CD4-positive, CD25-positive, alpha-beta regulatory T cell (primary cell): ENCODE measurements at places on chromosomes 6 and 20. TPM values are rescaled to one million over a fixed set of nuclear protein-coding genes. Genes with fewer than 3 reads are reported as not detected.

GRCh38 chr6:146679386-146679785 lies 80.6 kb downstream of the ADGB start:
- no peak overlapping the region for H3K27ac ChIP-seq
- no peaks in the 10 kb centered on the region for H3K27me3 ChIP-seq
- no peaks in the 10 kb centered on the region for H3K36me3 ChIP-seq
- no peak overlapping the region for H3K4me3 ChIP-seq
- no peak for DNase-seq
- no peaks in the 10 kb centered on the region for H3K4me1 ChIP-seq

HTR1E gene
- polyA plus RNA-seq: not detected

DNA sequence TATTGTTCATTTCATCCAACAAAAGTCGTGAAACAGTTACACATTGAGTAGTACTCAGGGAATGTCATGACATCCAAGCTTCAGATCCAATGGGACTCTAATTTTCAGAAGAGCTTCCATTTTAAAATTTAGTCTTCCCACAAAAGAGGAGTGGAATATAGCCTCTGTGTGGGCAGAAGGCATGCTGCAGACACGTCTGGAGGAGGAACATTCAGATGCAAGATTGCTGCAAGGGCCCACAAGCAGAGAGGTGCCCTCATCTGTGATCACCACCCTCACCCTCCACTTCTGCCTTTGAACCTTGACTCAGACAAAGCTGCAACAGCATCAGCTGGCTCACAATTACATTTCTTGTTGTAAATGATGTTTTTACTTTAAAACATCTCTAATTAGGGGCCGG lies 29.9 kb downstream of the NRN1 start:
- no peak for DNase-seq
- H3K27ac ChIP-seq: no peak overlapping the region
- H3K27me3 ChIP-seq: no peaks in the 10 kb centered on the region
- no peaks in the 10 kb centered on the region for H3K4me1 ChIP-seq
- no peaks in the 10 kb centered on the region for H3K36me3 ChIP-seq

GRCh38 chr6:159676890-159677505 lies 16.0 kb downstream of the SOD2 start:
- H3K4me1 ChIP-seq: no peaks in the 10 kb centered on the region
- no peak overlapping the region for H3K27ac ChIP-seq
- H3K27me3 ChIP-seq: no peaks in the 10 kb centered on the region
- no peak overlapping the region for H3K4me3 ChIP-seq

DNA sequence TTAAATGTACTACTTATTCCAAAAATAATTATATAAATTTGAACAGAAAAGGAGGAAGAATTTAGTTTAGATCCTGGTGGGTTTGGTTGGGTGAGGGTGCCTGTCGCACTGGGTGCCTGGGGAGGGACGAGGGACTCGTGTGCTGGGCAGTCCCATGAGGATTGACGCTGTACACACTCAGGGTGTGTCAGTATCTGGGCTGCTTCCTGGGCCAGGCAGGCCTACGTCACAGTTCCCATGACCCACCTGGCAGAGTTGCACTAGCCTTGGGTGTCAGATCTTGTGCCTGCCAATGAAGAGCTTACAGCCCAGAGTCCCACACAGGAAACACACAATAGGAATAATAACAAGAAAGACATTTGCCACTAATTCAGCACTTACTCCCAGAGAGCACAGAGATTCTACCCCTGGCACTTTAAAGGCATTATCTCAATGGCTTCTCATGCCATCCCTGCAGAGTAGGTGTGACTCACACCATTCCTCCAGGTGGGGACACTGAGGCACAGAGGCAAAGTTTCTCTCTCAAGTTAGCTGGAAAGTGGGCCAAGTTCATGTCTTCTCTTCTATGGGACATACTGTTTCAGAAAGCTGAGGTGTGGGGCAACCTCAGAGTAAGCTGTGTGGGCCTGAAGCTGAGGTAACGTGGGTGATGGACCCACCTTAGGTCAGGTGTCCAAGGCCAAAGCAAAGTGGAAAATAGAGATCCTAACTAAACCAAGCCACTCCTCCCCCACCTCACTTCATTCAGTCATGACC lies 1.3 kb upstream of the SDCBP2 start:
- DNase-seq: peak; percentile 36
- no peak overlapping the region for H3K4me3 ChIP-seq
- no peaks in the 10 kb centered on the region for H3K27me3 ChIP-seq
- peaks cover 12% of the 10 kb centered on the region for H3K36me3 ChIP-seq
- H3K27ac ChIP-seq: peak overlapping the region; percentile 48
- H3K4me1 ChIP-seq: peaks cover 19% of the 10 kb centered on the region

- peaks cover 17% of the 10 kb centered on the region for H3K36me3 ChIP-seq
- H3K27ac ChIP-seq: peak overlapping the region; percentile 95
Observed at GRCh38 chr6:166952121-166952520, 4.2 kb downstream of the RNASET2 start.
